Muscle of arm (tissue), 14 donors: ENCODE measurements at places on chromosomes 3 and 15. TPM values are rescaled to one million over a fixed set of nuclear protein-coding genes. Genes with fewer than 3 reads are reported as not detected.

DNA sequence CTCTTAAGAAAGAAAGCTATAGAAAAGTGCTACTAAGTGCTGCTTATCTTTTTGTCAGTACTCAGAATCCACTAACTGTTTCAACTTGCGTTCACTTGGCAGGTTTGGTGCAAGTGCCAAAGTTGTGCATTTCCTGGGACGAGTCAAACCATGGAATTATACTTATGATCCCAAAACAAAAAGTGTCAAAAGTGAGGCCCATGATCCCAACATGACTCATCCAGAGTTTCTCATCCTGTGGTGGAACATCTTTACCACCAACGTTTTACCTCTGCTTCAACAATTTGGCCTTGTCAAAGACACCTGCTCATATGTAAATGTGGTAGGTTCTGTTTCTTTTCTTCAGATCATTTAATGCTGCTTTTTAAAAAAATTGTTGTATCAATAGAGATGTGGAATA, 32.6 kb downstream of the GYG1 start:
- no peak for DNase-seq

Gene LRRC49
- polyA plus RNA-seq = 10.5 TPM

- no peak for DNase-seq
Measured at GRCh38 chr15:62637574-62637897, 405.0 kb upstream of the TPM1 start.

- DNase-seq = no peak
Measured at GRCh38 chr15:68526269-68526668, 52.5 kb upstream of the CORO2B start.

- DNase-seq = peak; percentile 68
Measured at GRCh38 chr3:35908366-35909232, 269.3 kb downstream of the ARPP21 start.

Gene GOLGA6D
- polyA plus RNA-seq = not detected
